ENCODE measurements at places on chromosomes 13 and 19. TPM values are rescaled to one million over a fixed set of nuclear protein-coding genes. Genes with fewer than 3 reads are reported as not detected.

NDUFA13 gene
- total RNA-seq, result 205 TPM

KLK11 gene
- total RNA-seq, result 0.93 TPM

PRTN3 gene
- not detected for total RNA-seq

TTC9B gene
- total RNA-seq, result not detected

ZNF615 gene
- total RNA-seq, result 21.4 TPM

DZIP1 gene
- total RNA-seq, result 31.7 TPM

KLK15 gene
- total RNA-seq, result not detected

KEAP1 gene
- total RNA-seq, result 78.1 TPM

PEAK3 gene
- total RNA-seq, result 0.09 TPM

CCDC8 gene
- total RNA-seq, result 72.2 TPM

CEACAM19 gene
- 1.4 TPM for total RNA-seq

DCT gene
- 0.26 TPM for total RNA-seq

KLK8 gene
- not detected for total RNA-seq

ZNF98 gene
- total RNA-seq, result not detected

SYNGR4 gene
- not detected for total RNA-seq

RETN gene
- not detected for total RNA-seq

EDDM13 gene
- total RNA-seq, result not detected

JSRP1 gene
- total RNA-seq, result not detected

ZNF599 gene
- total RNA-seq, result 10.9 TPM

KIR2DL3 gene
- total RNA-seq, result not detected

ATP8B3 gene
- total RNA-seq, result 1.4 TPM

ZNF547 gene
- 2.1 TPM for total RNA-seq

IGSF23 gene
- total RNA-seq, result not detected

SLAIN1 gene
- total RNA-seq, result not detected

RAB3A gene
- 2.2 TPM for total RNA-seq

SERTAD1 gene
- total RNA-seq, result 16.7 TPM

SIGLEC7 gene
- total RNA-seq, result not detected

OCEL1 gene
- 6.8 TPM for total RNA-seq

WDR88 gene
- total RNA-seq, result not detected

CD22 gene
- total RNA-seq, result not detected

ETV2 gene
- total RNA-seq, result 3.4 TPM

MYO1F gene
- 0.70 TPM for total RNA-seq

ZNF554 gene
- total RNA-seq, result 3.1 TPM

ERICH6B gene
- not detected for total RNA-seq

MYCBP2 gene
- total RNA-seq, result 42.8 TPM

CRX gene
- not detected for total RNA-seq

RFPL4AL1 gene
- total RNA-seq, result not detected
